Activated gamma-delta T cell treated with anti-CD3 and anti-CD28 coated beads, Interleukin-2, amount 50 U/mL, for 16 hours (primary cell): ENCODE measurements at places on chromosomes 4 and X.

GRCh38 chr4:24971192-24971591 lies 58.4 kb upstream of the CCDC149 start:
- DNase-seq = no peak

- DNase-seq = no peak
These were observed 434.9 kb upstream of the GALNTL6 start for GRCh38 chr4:171378323-171378722.

GRCh38 chrX:107716118-107716684 lies 59.4 kb downstream of the TSC22D3 start:
- DNase-seq = no peak

- DNase-seq = no peak
These were observed 226.8 kb downstream of the COL25A1 start for GRCh38 chr4:109075621-109076020.

- DNase-seq = no peak
These were observed 249.4 kb downstream of the ARHGAP10 start for GRCh38 chr4:147981305-147981704.

- no peak for DNase-seq
These were observed 12.9 kb downstream of the HHIP start for GRCh38 chr4:144658903-144659302.

GRCh38 chr4:148211533-148211932 lies 230.7 kb downstream of the NR3C2 start:
- DNase-seq = no peak

GRCh38 chr4:99821918-99822503 lies 5.4 kb downstream of the DAPP1 start:
- DNase-seq = no peak

- DNase-seq = no peak
These were observed 1081.9 kb downstream of the FAT4 start for GRCh38 chr4:126396703-126397102.

DNA sequence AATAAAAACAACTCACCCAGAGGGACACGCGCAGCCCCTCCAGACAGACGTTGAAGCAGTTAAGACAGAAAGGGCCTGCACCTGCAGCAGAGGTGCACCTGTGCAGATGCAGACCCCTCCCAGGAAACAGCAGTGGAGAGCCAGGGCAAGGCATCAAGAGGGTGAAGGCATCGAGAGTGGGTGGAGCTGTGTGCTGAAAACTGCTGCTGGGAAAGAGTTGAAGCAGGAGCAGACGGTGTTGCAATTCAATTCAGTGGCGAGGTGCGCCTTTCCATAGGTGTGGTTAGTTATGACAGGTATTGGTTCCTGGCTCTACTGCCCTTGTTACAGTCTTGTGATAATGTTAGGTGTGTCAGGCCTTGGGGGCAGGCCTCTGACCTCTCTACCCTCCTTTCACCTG lies 16.7 kb downstream of the LETM1 start:
- no peak for DNase-seq

- DNase-seq = no peak
These were observed 87.6 kb upstream of the TSPAN7 start for GRCh38 chrX:38473701-38474100.

GRCh38 chr4:91035276-91035675 lies 908.1 kb downstream of the CCSER1 start:
- DNase-seq = no peak

DNA sequence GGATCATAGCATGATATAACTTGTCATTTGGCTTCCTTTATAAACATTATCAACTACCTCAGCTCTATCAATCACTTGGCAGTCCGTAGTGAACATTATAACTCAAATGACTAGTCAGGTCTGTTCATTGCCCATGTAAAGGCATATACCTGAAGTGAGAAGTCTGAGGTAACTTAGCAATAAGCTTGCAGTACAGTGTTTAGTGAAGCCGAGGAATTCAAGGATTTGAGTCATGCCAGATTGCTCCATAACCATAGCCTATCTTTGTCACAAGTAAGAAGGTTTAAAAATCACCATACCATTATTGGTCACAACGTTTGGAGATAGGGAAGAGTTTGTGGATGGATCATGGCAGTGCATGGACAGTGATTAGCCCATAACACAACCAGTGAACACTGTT lies 41.6 kb downstream of the AR start:
- DNase-seq = no peak

GRCh38 chr4:71004281-71004851 lies 10.9 kb downstream of the DCK start:
- DNase-seq = peak; percentile 49
